ENCODE measurements at places on chromosomes 2 and 18. TPM values are rescaled to one million over a fixed set of nuclear protein-coding genes. Genes with fewer than 3 reads are reported as not detected.

DNA sequence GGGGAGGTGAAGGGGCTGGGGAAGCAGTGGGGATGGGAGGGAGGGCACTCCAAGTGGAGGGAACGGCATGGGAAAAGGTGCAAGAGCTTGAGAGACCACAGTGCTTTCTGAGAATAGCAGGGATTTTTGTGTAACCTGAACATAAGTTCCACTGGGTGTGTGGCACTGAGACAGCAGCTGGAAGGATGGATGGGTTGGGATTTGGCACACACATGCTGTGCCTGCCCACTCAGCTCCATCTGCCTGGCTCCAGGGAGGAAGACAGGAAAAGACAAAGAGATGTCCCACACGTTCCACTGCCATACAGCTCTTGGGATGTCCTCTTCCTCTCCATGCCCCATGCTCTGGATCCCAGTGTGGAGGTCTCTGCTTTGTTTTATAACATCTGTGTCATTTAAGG, 114.1 kb upstream of the TEX51 start:
- H3K27me3 ChIP-seq: no peaks in the 10 kb centered on the region
- DNase-seq: no peak
- H3K4me3 ChIP-seq: no peak overlapping the region
- no peaks in the 10 kb centered on the region for H3K36me3 ChIP-seq
- no peaks in the 10 kb centered on the region for H3K4me1 ChIP-seq

GRCh38 chr18:52337276-52337675, 2.7 kb upstream of the DCC start:
- no peak for DNase-seq
- H3K4me3 ChIP-seq: no peak overlapping the region
- H3K27ac ChIP-seq: no peak overlapping the region
- peaks cover 12% of the 10 kb centered on the region for H3K4me1 ChIP-seq
- H3K27me3 ChIP-seq: peaks cover 47% of the 10 kb centered on the region

DNA sequence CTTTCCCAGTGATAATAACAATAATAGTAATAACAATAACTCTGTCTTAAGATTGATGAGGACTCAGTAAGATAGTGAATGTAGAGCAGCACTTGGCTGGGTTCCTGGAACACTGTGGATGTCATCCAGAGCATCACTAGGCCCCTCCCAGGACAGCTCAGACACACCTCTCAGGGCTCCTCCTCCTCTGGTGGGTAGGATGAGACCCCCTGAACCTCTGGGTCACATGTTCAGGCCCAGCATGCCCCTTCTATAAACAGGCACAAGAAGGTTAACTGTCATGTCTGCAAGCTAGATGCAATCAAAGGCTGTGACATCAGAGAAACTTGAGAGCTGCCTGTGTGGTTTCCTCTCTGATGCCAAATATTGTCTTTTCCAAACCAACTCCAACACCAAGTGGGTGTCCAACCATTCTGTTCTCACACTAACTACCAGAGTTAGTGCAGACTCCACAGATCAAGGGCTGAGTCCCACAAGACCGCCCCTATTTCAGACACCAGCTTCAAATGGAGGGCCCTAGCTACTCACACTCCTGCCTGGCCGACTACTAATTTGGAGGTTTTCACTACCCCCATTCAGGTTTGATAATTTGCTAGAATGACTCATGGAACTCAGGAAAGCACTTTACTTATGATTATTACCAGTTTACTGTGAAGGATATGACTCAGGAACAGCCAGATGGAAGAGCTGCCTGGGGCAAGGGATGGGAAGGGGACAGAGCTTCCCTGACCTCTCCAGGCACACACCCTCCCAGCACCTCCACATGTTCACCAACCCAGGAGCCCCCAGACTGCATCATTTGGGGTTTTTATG, 46.4 kb upstream of the BZW1 start:
- H3K27ac ChIP-seq: no peak overlapping the region
- no peak overlapping the region for H3K4me3 ChIP-seq
- H3K36me3 ChIP-seq: no peaks in the 10 kb centered on the region
- no peak for DNase-seq
- no peaks in the 10 kb centered on the region for H3K27me3 ChIP-seq

GRCh38 chr18:80109676-80110078, 615 bp downstream of the ADNP2 start:
- H3K27me3 ChIP-seq: no peaks in the 10 kb centered on the region
- DNase-seq: peak; percentile 75
- no peaks in the 10 kb centered on the region for H3K36me3 ChIP-seq
- peaks cover 47% of the 10 kb centered on the region for H3K4me1 ChIP-seq
- H3K27ac ChIP-seq: no peak overlapping the region
- H3K4me3 ChIP-seq: peak overlapping the region; percentile 65

DNA sequence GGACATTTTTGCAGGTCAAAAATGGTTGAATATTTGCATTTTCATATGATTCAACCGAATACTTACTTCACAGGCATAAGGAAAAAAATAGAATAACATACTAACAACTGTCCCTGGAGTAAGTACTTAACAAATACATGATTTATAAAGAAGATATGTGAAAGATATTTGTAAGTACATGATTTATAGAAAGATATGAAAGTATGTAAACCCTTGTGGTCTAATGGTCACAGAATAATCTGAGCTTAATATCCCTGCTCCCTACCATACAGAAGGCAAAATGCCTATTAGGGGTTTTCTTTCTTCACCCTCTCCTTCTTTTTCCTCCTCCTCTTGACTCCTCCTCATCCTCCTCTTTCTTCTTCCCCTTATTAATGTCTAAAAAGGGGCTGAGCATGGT, 20.6 kb upstream of the ACTR3 start:
- peaks cover 12% of the 10 kb centered on the region for H3K4me1 ChIP-seq
- H3K27me3 ChIP-seq: no peaks in the 10 kb centered on the region
- no peak overlapping the region for H3K27ac ChIP-seq
- H3K4me3 ChIP-seq: no peak overlapping the region

DNA sequence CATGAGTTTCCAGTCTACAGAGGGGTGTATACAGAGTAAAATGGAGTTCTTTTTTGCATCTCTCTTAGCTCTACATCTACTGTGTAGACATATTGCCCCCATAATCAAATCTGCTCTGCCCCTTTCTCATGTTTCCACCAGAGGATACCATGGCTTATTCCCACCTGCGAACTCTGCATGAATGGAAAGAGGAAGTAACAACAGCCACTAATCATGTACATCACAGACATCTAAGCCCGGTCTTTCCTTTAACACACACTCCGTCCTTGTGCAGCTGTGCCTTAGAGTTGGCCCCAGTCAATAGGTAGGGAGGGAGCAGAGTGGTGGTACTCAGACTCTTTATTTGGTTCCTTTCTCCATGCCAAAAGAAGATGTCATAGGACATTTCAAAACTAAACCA, 147.3 kb upstream of the NRP2 start:
- peaks cover 16% of the 10 kb centered on the region for H3K4me1 ChIP-seq
- no peaks in the 10 kb centered on the region for H3K36me3 ChIP-seq
- no peak overlapping the region for H3K4me3 ChIP-seq
- no peak overlapping the region for H3K27ac ChIP-seq
- no peaks in the 10 kb centered on the region for H3K27me3 ChIP-seq
- DNase-seq: no peak

- H3K4me1 ChIP-seq: no peaks in the 10 kb centered on the region
- H3K27ac ChIP-seq: no peak overlapping the region
- no peak for DNase-seq
- no peak overlapping the region for H3K4me3 ChIP-seq
- H3K27me3 ChIP-seq: no peaks in the 10 kb centered on the region
- H3K36me3 ChIP-seq: no peaks in the 10 kb centered on the region
These were observed 600.3 kb downstream of the CCDC85A start for GRCh38 chr2:56784046-56784445.

DNA sequence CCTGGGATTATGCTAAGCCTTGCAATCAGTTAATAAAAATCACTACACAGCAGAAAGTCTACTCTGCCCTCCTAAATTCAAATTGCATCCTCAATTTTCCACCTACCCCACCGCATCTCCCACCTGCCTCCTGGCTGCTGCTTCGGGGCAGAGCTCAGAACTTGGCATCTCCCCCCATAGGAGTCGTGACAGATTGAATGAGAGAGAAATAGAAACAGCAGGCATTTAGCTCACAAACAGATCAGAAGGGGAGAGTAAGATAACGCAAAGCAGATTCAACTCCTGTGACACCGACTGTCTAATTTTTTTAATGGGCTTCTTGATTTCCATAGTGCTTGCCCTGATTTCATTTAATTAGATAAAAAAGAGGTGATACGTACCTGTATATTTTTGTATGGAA, 24.7 kb upstream of the LRRC30 start:
- H3K4me1 ChIP-seq: peaks cover 41% of the 10 kb centered on the region
- no peak overlapping the region for H3K4me3 ChIP-seq
- DNase-seq: no peak
- no peak overlapping the region for H3K27ac ChIP-seq
- no peaks in the 10 kb centered on the region for H3K27me3 ChIP-seq

GRCh38 chr2:50727636-50728339, 304.1 kb downstream of the NRXN1 start:
- no peaks in the 10 kb centered on the region for H3K27me3 ChIP-seq
- H3K27ac ChIP-seq: no peak overlapping the region
- no peak for DNase-seq
- no peak overlapping the region for H3K4me3 ChIP-seq

GRCh38 chr2:222688917-222689316, 17.5 kb downstream of the MOGAT1 start:
- H3K4me1 ChIP-seq: peaks cover 9% of the 10 kb centered on the region
- H3K4me3 ChIP-seq: no peak overlapping the region
- no peak overlapping the region for H3K27ac ChIP-seq
- DNase-seq: no peak
- H3K27me3 ChIP-seq: no peaks in the 10 kb centered on the region

GRCh38 chr2:221649051-221649775, 77.1 kb upstream of the EPHA4 start:
- no peak overlapping the region for H3K27ac ChIP-seq
- DNase-seq: no peak
- no peaks in the 10 kb centered on the region for H3K27me3 ChIP-seq

GRCh38 chr2:180494286-180494685, 486.1 kb upstream of the UBE2E3 start:
- H3K4me1 ChIP-seq: no peaks in the 10 kb centered on the region
- H3K27me3 ChIP-seq: no peaks in the 10 kb centered on the region
- no peak overlapping the region for H3K27ac ChIP-seq
- no peak overlapping the region for H3K4me3 ChIP-seq
- H3K36me3 ChIP-seq: no peaks in the 10 kb centered on the region

- no peaks in the 10 kb centered on the region for H3K4me1 ChIP-seq
- H3K27ac ChIP-seq: no peak overlapping the region
- DNase-seq: no peak
- no peaks in the 10 kb centered on the region for H3K36me3 ChIP-seq
- H3K27me3 ChIP-seq: no peaks in the 10 kb centered on the region
- no peak overlapping the region for H3K4me3 ChIP-seq
These were observed 58.1 kb downstream of the INPP4A start for GRCh38 chr2:98502556-98503335.

APCDD1 gene
- total RNA-seq: 4.7 TPM

RAPGEF4 gene
- 1.8 TPM for total RNA-seq

DPP4 gene
- total RNA-seq: 0.49 TPM

DNAJC27 gene
- 19.1 TPM for total RNA-seq

UGT1A8 gene
- not detected for total RNA-seq

MBP gene
- 0.64 TPM for total RNA-seq

UGT1A3 gene
- total RNA-seq: not detected

SPC25 gene
- total RNA-seq: 38.9 TPM

CCT4 gene
- 314 TPM for total RNA-seq

CPO gene
- not detected for total RNA-seq

CRYBA2 gene
- not detected for total RNA-seq
